ENCODE measurements at places on chromosomes 2 and 18.

- no peak overlapping the region for H3K27ac ChIP-seq
- no peaks in the 10 kb centered on the region for H3K36me3 ChIP-seq
- no peak overlapping the region for H3K4me3 ChIP-seq
- DNase-seq = no peak
- H3K4me1 ChIP-seq = no peaks in the 10 kb centered on the region
Observed at GRCh38 chr2:217656316-217656715, 346.5 kb downstream of the TNS1 start.

DNA sequence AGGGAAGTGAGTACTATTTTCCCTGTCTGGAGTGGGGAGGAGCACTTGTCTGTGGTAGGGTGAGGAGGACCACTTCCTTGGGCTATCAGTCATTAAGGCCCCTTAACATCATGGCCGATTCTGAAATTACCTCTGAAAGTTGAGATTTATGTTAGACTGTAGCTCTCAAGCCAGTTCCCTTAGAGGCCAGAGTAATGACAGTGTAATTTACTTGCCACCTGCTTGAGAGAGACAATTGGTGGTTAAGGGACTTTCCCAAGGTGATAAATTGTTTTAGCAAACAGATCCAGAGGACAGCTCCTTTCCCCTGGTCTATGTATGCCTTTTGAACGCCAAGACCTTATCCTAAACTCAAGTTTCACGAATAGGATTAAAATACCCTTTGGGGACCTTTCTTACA lies 56.1 kb downstream of the NEDD4L start:
- H3K4me1 ChIP-seq = peaks cover 13% of the 10 kb centered on the region
- DNase-seq = no peak
- H3K27ac ChIP-seq = peak overlapping the region; percentile 1
- H3K4me3 ChIP-seq = no peak overlapping the region
- no peaks in the 10 kb centered on the region for H3K27me3 ChIP-seq

- H3K27ac ChIP-seq = no peak overlapping the region
- no peaks in the 10 kb centered on the region for H3K4me1 ChIP-seq
- DNase-seq = peak; percentile 37
- no peaks in the 10 kb centered on the region for H3K36me3 ChIP-seq
Observed at GRCh38 chr2:179444056-179444455, 179.4 kb upstream of the SESTD1 start.

DNA sequence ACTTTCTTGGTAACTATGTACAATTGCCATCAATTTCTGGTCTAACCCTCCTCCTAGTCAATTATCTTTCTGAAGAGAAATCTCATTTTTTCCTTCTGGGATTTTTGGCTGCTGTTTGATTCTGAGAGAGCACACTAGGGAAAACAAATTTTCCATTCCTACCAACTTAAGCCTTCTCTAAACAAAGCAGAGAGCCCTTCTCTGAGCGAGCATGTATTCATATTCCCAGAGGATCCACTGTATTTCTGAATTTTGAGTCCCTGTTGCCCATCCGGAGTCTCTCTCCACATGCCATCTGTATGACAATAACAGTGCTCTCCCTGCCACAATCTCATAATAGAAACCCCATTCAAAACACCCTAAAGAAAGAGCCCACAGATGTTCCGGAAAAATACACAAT lies 78.5 kb downstream of the MAIP1 start:
- no peaks in the 10 kb centered on the region for H3K4me1 ChIP-seq
- DNase-seq = no peak
- H3K4me3 ChIP-seq = no peak overlapping the region

- DNase-seq = no peak
- peak overlapping the region; percentile 67 for H3K27ac ChIP-seq
- no peaks in the 10 kb centered on the region for H3K36me3 ChIP-seq
- H3K4me1 ChIP-seq = no peaks in the 10 kb centered on the region
- H3K27me3 ChIP-seq = no peaks in the 10 kb centered on the region
Observed at GRCh38 chr2:134232461-134232860, 21.4 kb upstream of the MGAT5 start.

DNA sequence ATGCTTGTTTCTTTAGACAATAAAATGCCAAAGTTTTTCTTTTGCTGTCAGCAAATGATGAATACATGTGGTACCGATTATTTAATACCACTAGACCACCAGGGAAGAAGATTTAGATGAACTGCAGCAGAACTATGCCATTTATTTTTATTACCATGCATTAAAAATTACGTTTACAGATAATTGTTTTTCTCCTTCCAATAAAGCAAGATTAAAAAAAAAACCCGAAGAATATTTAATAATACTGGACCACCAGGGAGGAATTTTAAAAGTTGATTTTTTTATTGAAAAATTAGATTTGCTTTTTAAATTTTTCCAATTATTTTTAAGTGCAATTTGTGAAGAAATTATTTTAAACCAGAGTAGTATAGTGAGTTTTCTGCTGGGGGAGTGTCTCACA lies 170.3 kb upstream of the HNRNPA3 start:
- H3K36me3 ChIP-seq = no peaks in the 10 kb centered on the region
- no peak overlapping the region for H3K27ac ChIP-seq
- DNase-seq = no peak
- H3K4me3 ChIP-seq = no peak overlapping the region
- no peaks in the 10 kb centered on the region for H3K27me3 ChIP-seq

- peaks cover 20% of the 10 kb centered on the region for H3K4me1 ChIP-seq
- peak within 1 kb of the TSS; percentile 38 for H3K4me3 ChIP-seq
- DNase-seq = peak; percentile 87
Observed at GRCh38 chr2:134718817-134719814, at the start of gene TMEM163. Gene TMEM163 (minus strand): TSS chr2:134719000.
